ENCODE measurements at places on chromosomes 2 and 18.

DNA sequence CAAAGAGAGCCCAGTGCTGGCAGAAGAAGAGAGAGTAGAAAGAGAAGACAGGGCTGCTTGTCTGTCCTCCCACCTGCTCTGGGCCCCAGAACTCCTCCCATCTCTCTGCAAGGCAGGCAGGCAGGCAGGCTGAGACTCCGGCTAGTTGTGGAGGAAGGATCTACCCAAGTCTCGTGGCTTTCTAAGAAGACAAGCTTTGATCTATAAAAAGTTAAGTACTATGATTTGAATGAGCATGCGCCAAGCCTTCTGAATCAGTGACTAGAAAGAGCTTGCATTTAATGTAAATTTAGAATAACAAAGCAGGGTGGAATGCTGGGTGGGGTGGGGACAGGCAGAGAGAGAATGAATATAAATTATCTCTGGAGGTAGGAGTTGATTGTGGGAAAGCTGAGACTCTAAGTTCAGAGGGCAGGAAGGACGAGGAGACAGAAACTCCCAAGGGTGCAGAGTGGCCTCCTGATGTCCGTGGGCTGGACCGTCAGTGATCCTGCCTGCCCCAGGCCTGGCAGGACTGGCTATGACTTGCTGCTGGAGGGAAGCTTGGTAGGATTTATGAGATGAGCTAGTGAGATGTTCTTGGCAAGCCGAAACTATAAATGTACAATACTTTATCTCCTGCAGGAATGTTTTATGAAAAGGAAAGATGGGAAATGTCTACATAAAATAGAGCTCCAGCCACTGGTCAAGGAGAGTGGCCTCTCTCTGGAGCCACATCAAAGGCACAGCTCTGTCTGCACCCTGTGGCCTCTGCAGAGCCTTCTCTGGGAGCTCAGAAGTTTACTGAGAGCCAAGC, 447.5 kb downstream of the TNS1 start:
- DNase-seq: no peak

- DNase-seq: no peak
Measured at GRCh38 chr2:198691236-198691635, 766.5 kb downstream of the SATB2 start.

DNA sequence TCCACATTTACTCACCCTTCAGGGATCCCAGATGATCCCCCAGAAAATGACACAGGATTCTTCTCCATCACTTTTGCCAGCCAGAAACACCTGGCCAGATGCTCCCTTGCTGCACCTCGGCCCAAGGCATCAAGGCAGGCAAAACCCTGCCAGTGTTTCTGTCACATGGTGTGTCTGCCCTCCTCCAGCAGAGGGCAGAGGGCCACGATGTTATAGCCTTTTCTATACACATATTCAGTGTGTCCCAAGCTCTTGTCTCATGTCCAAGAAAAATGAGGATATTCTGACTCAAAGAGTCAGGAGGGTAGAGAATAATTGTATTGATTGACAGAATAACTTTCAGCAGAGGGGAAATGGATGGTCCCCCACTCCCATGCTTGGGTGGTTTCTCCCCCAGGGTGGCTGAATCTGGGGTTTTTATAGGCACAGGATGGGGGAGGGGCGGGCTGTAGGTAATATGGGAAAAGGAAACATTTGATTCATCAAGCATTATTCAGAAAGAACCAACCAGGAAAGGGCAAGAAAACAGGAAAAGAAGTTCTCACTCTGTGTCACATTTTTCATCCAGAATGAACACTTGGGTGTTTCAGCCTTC, 933.9 kb downstream of the TRIB2 start:
- DNase-seq: no peak

GRCh38 chr2:215994911-215995310, 18.4 kb downstream of the MREG start:
- no peak for DNase-seq
